Spinal cord (tissue), 10 donors: ENCODE measurements at places on chromosomes 2 and 18. TPM values are rescaled to one million over a fixed set of nuclear protein-coding genes. Genes with fewer than 3 reads are reported as not detected.

The CDH19 gene
- total RNA-seq: 28.5 TPM

The MYOM1 gene
- total RNA-seq: 9.2 TPM

The SLC4A3 gene
- total RNA-seq: 18.7 TPM

The FSHR gene
- 0.17 TPM for total RNA-seq

The MLPH gene
- total RNA-seq: 29.3 TPM

The DPYSL5 gene
- 30.6 TPM for total RNA-seq

DNA sequence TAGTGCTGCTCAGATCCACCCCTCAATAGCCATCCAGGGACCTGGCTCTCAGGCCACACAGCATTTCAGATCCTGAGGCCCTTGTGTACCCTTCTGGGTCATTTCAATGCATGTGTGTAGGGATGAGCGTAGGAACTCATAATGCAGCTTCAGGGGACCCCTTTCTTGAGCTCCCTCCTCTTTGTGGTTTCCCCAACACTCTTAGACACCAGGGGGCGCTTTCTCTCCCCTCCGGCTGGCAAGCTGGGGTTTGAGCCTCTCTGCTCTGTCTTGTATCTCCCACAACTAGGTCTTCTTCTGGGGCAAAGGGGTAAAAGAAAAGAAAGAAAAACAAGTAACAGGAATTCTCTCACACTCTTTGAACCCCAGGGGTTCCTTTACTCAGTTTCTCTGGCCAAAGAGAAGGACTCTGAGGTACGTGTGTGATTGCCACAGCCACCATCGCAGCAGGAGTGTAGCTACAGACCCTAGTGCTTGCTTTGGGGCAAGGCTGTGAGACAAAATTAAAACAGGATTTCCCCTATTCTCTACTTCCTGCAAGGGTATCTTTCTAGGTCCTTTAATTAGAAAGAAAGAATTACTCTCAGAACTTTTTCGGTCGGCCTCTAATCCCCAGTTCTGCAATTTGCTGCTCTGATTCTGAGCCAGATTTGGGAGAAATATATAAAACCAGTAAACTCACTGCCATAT, 38.0 kb downstream of the CABYR start:
- peak; percentile 73 for DNase-seq

DNA sequence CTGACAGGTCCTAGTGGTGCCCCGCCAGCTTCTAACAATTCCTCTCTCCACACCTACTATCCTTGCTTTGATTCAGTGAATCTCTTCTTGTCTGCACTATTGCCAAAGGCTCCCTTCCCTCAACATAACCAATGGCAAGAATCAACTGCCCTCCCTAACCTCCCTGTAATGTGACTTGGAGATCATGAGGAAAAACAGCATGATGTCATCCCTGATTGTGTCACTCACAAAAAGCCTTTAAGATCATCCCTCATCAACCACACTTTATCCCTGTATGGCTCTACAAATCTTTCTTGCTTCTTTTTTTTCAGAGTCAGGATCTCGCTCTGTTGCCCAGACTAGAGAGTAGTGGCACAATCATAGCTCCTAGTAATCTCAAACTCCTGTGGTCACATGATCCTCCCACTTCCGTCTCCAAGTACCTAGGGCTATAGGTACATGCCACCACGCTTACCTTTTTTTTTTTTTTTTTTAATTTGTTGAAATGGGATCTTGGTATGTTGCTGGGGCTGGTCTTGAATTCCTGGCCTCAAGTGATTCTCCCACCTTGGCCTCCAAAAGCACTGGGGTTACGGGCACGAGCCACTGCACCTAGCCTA, 19.7 kb downstream of the SAP130 start:
- DNase-seq: no peak

DNA sequence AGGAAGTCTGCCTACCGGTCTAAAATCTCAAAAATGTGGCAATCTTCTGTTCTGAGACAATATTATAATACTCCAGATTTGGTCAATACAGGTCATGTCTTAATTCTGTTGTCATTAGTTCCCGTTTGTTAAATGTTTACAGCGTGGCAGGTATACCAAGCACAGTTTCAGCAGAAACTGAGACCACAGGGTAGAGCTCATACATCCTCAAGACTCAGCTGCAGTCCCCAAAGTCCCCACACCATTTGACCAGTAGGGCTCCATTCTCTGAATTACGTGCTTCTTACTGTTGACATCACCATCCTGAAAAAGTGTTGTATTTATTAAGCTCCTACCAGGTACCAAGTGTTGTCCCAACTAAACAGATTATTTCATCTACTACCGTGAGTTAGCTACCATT, 157.1 kb downstream of the MC4R start:
- DNase-seq: no peak

- no peak for DNase-seq
These were observed 49.3 kb downstream of the HIBCH start for GRCh38 chr2:190270298-190270697.

- no peak for DNase-seq
These were observed 35.8 kb upstream of the ZNF516 start for GRCh38 chr18:76530846-76531245.

DNA sequence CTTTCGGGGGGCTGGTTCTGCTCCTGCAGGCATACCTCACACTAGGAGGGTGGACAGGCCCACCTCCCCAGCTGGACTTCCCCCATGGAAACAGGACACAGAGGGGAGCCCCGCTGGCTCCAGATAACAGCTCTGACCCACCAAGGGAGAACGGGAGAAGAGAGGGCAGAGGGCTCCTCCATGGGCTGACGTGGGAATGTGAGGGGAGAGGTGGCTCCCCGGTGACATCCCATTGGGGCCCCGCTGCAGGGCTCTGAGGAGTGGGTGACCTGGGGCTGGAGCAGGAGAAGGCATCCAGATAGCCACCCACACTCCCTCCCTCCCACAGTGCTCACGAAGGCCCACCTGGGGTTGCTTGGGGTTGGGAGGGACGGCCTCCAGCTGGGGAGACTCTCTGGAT, 45.9 kb downstream of the FBLN7 start:
- no peak for DNase-seq

- no peak for DNase-seq
These were observed 182.5 kb upstream of the NXPH2 start for GRCh38 chr2:138962686-138963085.

- no peak for DNase-seq
These were observed 64.1 kb downstream of the BCL2L11 start for GRCh38 chr2:111184725-111185310.

- DNase-seq: no peak
These were observed 94.3 kb upstream of the TWSG1 start for GRCh38 chr18:9240270-9240669.

DNA sequence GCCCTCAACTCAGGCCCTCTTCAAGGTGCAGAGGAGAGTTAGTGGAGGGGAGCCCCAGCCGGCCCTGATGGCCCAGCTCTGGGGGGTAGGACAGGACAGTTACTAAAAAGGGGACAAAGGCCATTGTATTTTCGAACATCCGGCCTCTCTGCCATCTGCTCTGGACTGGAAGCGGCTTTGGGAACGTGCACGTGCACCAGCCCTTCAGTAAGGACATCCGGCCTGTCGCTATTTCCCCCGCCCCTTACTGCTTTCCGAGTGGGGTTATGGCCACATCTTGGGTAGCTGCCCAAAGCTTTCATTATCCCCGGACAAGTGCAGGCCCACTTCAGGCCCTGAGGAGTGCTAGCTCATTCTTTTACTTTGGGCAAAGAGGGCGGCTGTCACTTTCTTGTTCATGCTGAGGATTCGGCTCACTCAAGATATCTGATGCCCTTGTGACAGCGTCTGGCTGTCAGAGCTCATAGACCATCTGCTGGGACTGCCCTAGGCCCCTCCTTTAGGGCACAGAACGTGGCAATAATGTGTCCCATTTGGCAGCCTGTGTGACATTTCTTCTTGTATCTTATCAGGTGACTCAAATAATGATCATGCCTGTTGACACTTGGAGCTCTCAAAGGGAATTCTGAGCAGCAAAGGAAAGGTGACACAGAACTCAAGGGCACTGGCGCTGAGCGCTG, 17.5 kb downstream of the SLC4A3 start:
- no peak for DNase-seq

GRCh38 chr2:36369163-36369562, 13.6 kb downstream of the CRIM1 start:
- no peak for DNase-seq

DNA sequence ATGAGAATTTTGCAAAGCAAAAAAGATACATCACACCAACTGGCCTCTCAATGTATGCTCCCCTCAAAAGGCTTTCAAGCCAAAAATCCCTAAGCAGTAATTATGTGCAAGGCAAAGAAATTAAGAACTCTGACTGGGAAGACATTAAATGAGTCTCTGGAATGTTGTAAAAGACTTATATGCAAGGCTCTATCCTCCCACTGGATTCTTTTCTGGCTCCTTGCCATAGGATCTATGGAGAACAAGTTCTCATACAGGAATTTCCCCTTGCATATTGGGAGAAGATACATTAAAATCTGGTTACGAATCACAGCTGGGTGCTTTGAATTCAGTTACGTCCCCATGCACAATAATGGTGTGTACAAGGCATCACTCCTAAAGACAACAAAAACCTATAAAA, 73.4 kb upstream of the ATL2 start:
- no peak for DNase-seq
